H1 (cell line): ENCODE measurements at places on chromosomes 6 and 20.
A peak's percentile ranks its signal among the peaks of the same experiment; 100 is the strongest.

- no peak overlapping the region for H3K4me3 ChIP-seq
- H3K4me1 ChIP-seq: no peaks in the 10 kb centered on the region
Measured at GRCh38 chr6:169146521-169146920, 107.1 kb downstream of the THBS2 start.

GRCh38 chr6:148954934-148955333, 208.1 kb downstream of the UST start:
- DNase-seq: no peak
- no peak overlapping the region for H3K27ac ChIP-seq
- peaks cover under 1% of the 10 kb centered on the region for H3K4me1 ChIP-seq
- H3K27me3 ChIP-seq: no peaks in the 10 kb centered on the region
- peaks cover 5% of the 10 kb centered on the region; the same call in 1 of the 2 replicates for H3K36me3 ChIP-seq
- no peak overlapping the region for H3K4me3 ChIP-seq

DNA sequence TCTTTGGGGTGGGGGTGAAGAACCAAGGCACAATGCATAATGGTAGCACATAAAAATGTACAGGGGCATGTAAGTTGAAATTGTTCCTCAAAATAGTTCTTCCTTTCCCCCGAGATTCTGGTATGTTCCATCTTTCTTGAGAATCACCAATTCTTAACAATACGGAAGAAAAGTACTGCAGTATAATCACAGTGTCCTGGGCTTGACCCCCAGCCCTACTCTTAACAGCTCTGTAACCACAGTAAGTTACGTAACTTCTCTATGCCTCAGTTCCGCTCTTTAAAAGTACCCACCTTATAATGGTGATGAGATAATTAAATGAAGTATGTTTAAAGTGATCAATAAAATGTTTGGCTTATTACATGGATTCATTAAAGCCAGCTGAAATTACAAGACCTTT, 104.5 kb downstream of the SMLR1 start:
- no peaks in the 10 kb centered on the region for H3K36me3 ChIP-seq
- no peak overlapping the region for H3K27ac ChIP-seq
- no peak overlapping the region for H3K4me3 ChIP-seq
- no peaks in the 10 kb centered on the region for H3K4me1 ChIP-seq

GRCh38 chr6:29723666-29724588, 693 bp downstream of the HLA-F start:
- H3K4me1 ChIP-seq: peaks cover 2% of the 10 kb centered on the region
- H3K27me3 ChIP-seq: peaks cover 28% of the 10 kb centered on the region
- no peak overlapping the region for H3K27ac ChIP-seq
- peak; percentile 83 for DNase-seq
- H3K36me3 ChIP-seq: no peaks in the 10 kb centered on the region
- peak overlapping the region; percentile 79 for H3K4me3 ChIP-seq

DNA sequence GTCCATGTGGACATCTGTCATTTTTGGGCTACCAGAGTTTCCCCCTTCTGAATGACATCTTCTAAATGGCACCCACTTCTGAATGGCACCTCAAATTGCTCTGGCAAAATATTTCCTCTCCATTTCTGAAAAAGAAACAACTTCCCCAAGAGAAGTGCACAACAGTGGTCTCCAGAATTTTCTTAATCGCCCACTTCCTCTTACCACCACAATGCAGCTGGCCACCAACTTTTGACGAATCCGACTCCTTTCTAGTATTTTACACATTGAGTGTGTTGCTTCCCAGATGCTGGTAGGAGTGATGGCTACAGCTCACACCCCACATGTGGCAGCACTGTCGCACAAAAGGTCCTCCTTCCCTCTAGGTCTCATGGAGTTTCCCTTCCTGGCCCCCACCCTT, 216.1 kb downstream of the FOXA2 start:
- no peaks in the 10 kb centered on the region for H3K4me1 ChIP-seq
- no peak overlapping the region for H3K4me3 ChIP-seq
- DNase-seq: no peak
- H3K27me3 ChIP-seq: peaks cover 2% of the 10 kb centered on the region
- H3K27ac ChIP-seq: no peak overlapping the region

GRCh38 chr6:155142168-155143028, 121.4 kb upstream of the CLDN20 start:
- H3K27me3 ChIP-seq: no peaks in the 10 kb centered on the region
- no peak for DNase-seq
- peak overlapping the region; percentile 28; the same call in 1 of the 2 replicates for H3K27ac ChIP-seq
- no peaks in the 10 kb centered on the region for H3K36me3 ChIP-seq
- peak overlapping the region; percentile 33; the same call in 1 of the 2 replicates for H3K4me3 ChIP-seq

- no peak overlapping the region for H3K27ac ChIP-seq
- H3K27me3 ChIP-seq: no peaks in the 10 kb centered on the region
- peak; percentile 57 for DNase-seq
- no peaks in the 10 kb centered on the region for H3K36me3 ChIP-seq
- H3K4me1 ChIP-seq: no peaks in the 10 kb centered on the region
Measured at GRCh38 chr20:22339091-22339881, 245.1 kb downstream of the FOXA2 start.

- no peaks in the 10 kb centered on the region for H3K36me3 ChIP-seq
- H3K4me3 ChIP-seq: no peak overlapping the region
Measured at GRCh38 chr20:9978397-9979004, 56.3 kb upstream of the ANKEF1 start.

- H3K4me3 ChIP-seq: no peak overlapping the region
- no peak overlapping the region for H3K27ac ChIP-seq
- no peaks in the 10 kb centered on the region for H3K36me3 ChIP-seq
- H3K4me1 ChIP-seq: peaks cover 7% of the 10 kb centered on the region
Measured at GRCh38 chr6:117477988-117478852, 4.3 kb upstream of the DCBLD1 start.

GRCh38 chr20:22791396-22791795, 207.0 kb upstream of the FOXA2 start:
- no peak for DNase-seq
- no peak overlapping the region for H3K4me3 ChIP-seq
- H3K36me3 ChIP-seq: no peaks in the 10 kb centered on the region
- peaks cover 3% of the 10 kb centered on the region; the same call in 1 of the 2 replicates for H3K4me1 ChIP-seq

DNA sequence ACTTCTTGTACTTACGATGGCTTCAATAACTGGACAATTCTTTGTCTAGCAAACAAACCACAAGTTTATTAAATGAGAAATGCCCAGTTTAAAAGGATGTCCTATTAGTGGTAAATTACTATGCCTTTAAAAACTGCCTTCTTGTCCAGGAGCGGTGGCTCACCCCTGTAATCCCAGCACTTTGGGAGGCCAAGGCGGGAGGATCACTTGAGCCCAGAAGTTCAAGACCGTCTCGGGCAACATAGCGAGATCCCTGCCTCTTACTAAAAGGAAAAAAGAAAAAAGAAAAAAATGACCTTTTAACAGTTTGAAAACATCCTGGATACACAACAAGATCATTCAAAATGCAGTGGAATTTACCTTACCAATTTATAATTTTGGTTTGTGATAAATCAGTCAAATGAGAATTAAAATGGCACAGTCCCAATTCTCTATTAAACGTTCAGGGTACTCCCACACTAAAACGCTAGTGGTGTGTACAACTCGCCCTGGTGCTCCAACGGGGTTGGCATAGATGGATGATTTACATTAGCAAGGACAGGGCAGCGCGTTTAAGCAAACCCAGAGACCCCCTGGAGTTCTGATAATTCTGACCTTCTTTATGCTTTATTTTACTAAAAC, 2.3 kb downstream of the ZBTB2 start:
- H3K4me3 ChIP-seq: peak overlapping the region; percentile 86
- H3K36me3 ChIP-seq: no peaks in the 10 kb centered on the region; the same call in 1 of the 2 replicates
- no peak overlapping the region for H3K27ac ChIP-seq

DNA sequence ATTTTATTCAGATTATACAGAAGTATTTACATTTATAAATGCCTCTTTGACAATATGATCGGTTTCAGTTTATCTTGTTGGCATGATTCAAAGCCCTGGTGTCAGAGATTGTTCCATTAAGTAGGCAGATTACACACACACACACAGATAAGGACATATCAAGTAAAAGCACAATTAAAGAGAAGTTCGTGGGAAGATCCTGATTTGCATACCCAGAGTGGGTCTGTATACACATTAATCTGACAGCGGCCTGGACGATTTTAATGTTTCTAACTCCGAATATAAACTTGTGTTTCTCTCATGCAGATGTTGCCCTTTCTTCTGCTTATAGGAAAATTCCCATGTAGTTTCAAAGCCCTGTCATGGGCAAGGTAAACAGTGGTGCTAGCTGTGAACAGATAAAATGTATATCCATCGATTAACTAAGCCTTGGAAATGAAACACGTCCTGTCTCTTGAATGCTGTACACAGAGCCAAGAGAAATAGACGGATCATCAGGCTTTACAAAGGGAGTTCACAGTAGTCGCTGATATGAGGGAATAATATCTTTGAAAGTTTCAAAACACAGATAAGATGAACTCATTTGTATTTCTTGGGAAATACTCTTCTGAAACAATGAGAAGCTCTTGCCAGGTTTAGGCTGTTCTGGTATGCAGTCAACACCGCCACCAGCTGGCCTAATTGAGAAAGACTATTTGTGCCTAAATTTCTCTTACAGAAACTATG, 108.2 kb upstream of the GMDS start:
- H3K36me3 ChIP-seq: no peaks in the 10 kb centered on the region
- H3K27me3 ChIP-seq: no peaks in the 10 kb centered on the region
- H3K4me1 ChIP-seq: no peaks in the 10 kb centered on the region

DNA sequence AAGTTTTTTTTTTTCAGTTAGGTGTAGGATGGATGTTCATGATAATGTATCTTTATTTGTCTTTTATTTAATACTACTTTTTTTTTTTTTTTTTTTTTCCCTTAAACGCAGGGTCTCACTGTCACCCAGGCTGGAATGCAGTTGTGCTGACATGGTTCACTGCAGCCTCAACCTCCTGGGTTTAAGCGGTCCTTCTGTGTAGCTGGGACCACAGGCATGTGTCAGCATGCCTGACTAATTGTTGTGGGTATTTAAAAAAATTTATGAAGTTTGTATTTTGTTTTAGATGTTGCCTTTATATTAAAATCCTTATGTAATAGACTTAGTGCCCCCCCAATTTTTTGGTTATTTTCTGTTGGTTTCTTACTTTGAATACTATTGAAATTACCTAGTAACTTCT, 42.6 kb downstream of the NCOA3 start:
- peaks cover 13% of the 10 kb centered on the region for H3K4me1 ChIP-seq
- no peak overlapping the region for H3K4me3 ChIP-seq
- no peak for DNase-seq
- H3K27me3 ChIP-seq: no peaks in the 10 kb centered on the region

DNA sequence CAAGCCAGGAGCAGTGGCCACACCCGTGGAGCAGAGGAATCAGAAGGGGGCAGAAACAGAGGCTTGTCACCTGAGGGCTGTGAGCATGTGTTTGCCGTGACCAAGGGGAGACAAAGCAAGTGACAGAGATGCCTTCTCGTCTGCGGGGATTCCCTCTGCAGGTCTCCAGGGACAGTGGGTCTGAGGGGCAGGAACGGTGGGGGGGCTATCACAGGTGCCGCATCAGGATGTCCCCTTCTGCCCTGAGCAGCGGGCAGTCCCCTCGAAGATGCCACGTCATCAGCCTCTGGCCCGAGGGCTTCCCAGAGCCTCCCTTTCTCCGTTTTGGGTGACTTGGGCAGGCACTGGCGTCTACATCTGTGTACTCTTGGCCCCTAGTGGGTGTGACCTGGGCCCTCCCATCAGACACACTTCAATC, 338.7 kb downstream of the PREX1 start:
- no peaks in the 10 kb centered on the region for H3K4me1 ChIP-seq
- no peaks in the 10 kb centered on the region for H3K36me3 ChIP-seq
- H3K27ac ChIP-seq: no peak overlapping the region
- H3K4me3 ChIP-seq: no peak overlapping the region
- no peak for DNase-seq
- H3K27me3 ChIP-seq: no peaks in the 10 kb centered on the region
